ENCODE measurements at places on chromosomes 5 and 9.

DNA sequence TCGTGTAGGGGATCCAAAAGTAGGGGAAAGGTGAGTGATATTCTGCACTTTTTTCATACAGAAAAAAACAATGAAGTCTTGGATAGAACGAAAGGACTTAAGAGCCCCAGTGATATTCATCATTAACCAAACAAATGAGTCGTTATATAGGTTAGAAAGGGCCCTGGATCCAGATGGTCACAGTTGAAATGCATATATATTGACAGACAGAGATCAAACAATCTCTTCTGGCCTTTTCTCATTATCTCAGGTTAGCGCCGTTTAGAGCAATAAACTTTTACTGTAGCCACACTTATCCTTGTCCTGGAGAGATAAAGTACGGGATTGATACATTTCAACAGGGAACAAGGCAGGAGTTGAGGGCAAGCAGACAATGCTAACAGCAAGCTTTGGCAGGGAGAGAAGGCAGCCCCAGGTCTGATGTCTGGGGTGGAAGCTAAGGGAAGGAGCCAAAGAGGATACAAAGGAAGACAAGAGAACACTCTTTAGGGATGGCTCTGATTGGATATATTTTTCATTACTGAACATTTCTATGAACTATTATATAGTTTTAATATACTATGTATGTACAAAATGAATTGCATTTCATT is 77.0 kb downstream of the LIFR start:
- DNase-seq = no peak

GRCh38 chr5:56433039-56433617 is 200.0 kb upstream of the ANKRD55 start:
- DNase-seq = no peak

GRCh38 chr5:150484964-150485692 is 22.8 kb upstream of the NDST1 start:
- DNase-seq = no peak

- no peak for DNase-seq
Measured at GRCh38 chr5:58040044-58040443, 419.8 kb downstream of the PLK2 start.

DNA sequence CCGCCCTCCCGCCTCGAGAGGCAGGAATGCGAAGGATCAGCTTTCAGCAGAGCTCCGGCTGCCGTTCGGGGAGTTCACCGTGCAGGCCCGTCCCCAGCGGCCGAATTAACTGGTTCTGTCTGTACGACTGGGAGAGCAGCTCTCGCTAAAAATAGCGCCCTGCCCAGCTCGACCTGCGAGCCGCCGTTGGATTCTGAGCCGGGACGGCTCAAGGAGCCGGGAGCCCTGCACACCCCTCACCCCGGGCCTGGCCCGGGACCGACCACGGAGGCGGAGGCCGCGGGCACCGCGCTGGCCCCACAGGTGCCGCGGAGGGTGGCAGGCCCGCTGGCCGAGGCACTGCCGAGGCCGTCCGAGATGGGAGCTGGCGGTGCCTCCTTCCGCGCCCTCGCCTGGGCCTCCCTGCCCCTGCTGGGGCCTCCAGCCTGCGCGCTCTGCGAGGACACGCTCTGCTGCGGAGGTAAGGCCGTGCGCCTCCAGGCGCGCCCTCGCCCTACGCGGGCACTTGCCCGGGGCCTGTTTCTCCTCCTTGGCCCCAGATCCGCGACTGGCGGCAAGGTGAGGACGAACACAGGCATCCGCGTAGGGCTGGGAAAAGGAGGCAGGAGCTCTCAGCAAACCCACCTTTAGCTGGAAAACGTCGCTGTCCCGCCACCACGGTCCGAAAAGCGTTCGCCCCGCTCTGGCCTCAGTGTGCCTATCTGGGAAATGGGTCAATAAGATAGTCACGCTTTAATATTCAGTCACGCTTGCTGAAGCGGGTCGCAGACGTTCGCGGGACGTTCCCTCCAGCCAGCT is 53.1 kb upstream of the DAB2IP start:
- DNase-seq = no peak

- no peak for DNase-seq
Measured at GRCh38 chr9:84742261-84742660, 72.7 kb downstream of the NTRK2 start.

Data from activated CD4-positive, alpha-beta memory T cell treated with anti-CD3 and anti-CD28 coated beads for 36 hours (primary cell).